ENCODE measurements at places on chromosomes 2 and 18. TPM values are rescaled to one million over a fixed set of nuclear protein-coding genes. Genes with fewer than 3 reads are reported as not detected.

DNA sequence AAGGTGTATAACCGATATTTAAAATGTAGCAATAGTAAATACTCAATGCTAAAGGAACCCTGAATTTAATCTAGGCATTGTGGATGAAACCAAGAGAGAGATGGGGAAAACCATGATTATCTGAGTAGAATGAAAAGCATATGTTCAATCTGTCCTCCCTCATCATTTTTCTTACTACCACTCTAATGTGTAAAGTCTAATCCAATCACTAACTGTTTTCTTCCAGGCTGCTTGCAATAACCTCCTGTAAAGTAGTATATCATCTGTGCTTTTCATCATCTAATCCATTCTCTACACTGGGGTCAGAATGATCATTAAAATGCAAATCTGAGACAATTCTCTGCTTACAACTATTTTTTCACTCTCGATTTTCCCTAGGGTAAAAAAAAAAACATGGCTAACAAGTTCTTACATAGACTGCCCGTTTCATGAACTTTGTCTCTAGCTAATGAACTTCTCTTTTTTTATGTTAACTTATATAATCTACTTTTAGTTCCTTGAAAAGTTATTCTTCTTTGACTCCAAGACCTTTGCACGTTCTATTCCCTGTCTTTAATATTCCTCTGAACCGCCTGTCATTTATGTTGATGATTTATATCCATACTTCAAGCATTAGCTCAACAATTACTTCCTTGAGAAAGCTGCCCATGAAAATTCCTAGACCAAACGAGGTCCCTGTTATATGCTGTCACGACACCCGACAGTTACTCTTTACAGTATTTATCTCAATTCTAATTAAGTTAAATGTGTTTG lies 94.7 kb upstream of the SLC8A1 start:
- DNase-seq = no peak

Gene MSTN
- not detected for total RNA-seq

DNA sequence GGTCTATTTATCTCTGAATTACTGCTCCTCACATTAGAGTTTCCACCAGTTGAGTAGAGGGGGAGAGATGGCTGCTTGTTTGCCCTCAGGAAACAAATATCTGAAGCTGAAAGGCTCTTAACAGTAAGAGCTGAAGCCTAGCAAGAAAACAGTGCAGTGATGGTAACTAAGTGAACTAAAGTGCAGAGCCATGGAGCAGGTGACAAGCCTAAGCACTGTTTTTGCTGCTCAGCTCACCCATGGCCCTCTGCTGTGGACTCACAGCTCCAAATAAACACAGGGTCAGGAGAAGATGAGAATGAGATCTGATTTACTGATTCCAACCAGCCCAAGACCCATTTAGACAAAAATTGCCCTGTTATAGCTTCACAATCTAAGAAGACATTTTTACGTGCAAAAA lies 118.4 kb downstream of the ETAA1 start:
- no peak for DNase-seq

- no peak for DNase-seq
Measured at GRCh38 chr18:36441426-36442240, 144.1 kb downstream of the FHOD3 start.

Gene ZNF24
- total RNA-seq = 56.6 TPM

- DNase-seq = no peak
Measured at GRCh38 chr2:227347117-227347516, 22.1 kb downstream of the MFF start.

Gene GRHL1
- total RNA-seq = 1.5 TPM
